ENCODE measurements at places on chromosomes 1 and 21.

- H3K36me3 ChIP-seq: no peaks in the 10 kb centered on the region
- DNase-seq: peak; percentile 48
- H3K27me3 ChIP-seq: no peaks in the 10 kb centered on the region
- H3K4me3 ChIP-seq: no peak overlapping the region
- H3K27ac ChIP-seq: no peak overlapping the region
These were observed 18.5 kb downstream of the OBSCN start for GRCh38 chr1:228226141-228226874.

- DNase-seq: no peak
- no peaks in the 10 kb centered on the region for H3K27me3 ChIP-seq
- no peaks in the 10 kb centered on the region for H3K36me3 ChIP-seq
- no peak overlapping the region for H3K4me3 ChIP-seq
- H3K27ac ChIP-seq: no peak overlapping the region
These were observed 147.8 kb downstream of the TLR5 start for GRCh38 chr1:222995236-222995580.

GRCh38 chr1:30816211-30817076, 58.9 kb upstream of the LAPTM5 start:
- H3K27me3 ChIP-seq: peaks cover 10% of the 10 kb centered on the region
- no peak overlapping the region for H3K27ac ChIP-seq
- H3K36me3 ChIP-seq: no peaks in the 10 kb centered on the region
- peaks cover 14% of the 10 kb centered on the region for H3K4me1 ChIP-seq
- H3K4me3 ChIP-seq: peak overlapping the region; percentile 34

- DNase-seq: no peak
- H3K36me3 ChIP-seq: no peaks in the 10 kb centered on the region
- no peaks in the 10 kb centered on the region for H3K27me3 ChIP-seq
- H3K27ac ChIP-seq: no peak overlapping the region
These were observed 80.5 kb upstream of the CNIH3 start for GRCh38 chr1:224535641-224536040.

DNA sequence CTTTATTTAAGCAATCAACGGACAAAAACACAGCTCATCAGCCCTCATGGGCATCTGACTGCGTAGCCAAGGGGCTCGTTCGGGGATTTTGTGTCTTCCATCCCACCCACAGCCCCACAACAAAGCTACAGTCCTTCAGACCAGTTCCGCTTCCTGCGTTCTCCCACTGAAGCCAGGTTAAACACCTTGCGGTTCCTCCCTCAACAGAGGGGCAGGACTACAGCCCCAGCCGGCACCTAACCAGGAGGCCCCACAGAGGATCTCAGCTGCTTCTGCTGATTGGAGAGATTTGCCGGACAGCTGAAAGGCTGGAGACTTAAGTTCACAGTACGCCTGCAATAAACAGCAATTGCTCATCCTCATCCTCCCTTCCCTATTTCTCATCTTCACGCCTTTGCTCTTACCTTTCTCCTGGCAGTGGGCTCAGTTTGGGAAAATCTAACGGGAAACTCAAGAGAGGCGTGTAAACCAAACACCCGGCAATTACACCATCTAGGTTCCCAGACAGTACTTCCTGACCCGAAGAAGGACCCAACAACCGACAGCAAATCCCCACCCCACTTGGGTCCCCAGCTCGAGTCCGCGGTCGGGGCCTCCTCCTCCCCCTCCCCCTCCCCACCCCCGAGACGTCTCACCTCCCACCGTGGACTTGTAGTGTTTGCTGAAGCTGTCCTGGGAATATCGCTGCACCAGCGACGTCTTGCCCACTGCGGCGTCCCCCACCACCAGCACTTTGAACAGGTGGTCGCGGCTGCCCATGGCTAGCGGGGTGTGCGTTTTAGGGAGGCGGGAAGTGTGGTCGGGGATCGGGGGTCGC, 876 bp downstream of the RAB29 start:
- H3K4me3 ChIP-seq: peak overlapping the region; percentile 88

DNA sequence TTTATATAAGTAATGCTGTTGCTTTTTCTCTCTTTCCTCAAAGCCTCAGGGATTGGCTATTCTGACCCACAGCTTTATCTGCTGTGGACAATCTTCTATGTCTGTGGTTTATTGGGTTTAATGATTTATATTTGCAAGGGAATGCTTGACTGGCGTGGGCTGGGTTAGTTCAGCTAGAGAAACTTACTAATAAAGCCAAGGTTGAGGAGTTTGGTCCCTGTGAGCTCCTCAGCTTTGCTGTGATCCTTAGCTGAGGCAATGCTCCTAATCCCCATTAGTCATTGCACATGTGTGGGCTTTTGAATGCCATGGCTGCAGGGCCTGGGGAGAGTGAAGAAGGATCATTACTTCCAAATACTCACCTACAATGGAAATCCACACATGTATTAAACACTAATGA, 179.3 kb downstream of the ZNF326 start:
- H3K27ac ChIP-seq: no peak overlapping the region
- no peaks in the 10 kb centered on the region for H3K36me3 ChIP-seq
- H3K27me3 ChIP-seq: no peaks in the 10 kb centered on the region
- no peak for DNase-seq
- H3K4me3 ChIP-seq: no peak overlapping the region

DNA sequence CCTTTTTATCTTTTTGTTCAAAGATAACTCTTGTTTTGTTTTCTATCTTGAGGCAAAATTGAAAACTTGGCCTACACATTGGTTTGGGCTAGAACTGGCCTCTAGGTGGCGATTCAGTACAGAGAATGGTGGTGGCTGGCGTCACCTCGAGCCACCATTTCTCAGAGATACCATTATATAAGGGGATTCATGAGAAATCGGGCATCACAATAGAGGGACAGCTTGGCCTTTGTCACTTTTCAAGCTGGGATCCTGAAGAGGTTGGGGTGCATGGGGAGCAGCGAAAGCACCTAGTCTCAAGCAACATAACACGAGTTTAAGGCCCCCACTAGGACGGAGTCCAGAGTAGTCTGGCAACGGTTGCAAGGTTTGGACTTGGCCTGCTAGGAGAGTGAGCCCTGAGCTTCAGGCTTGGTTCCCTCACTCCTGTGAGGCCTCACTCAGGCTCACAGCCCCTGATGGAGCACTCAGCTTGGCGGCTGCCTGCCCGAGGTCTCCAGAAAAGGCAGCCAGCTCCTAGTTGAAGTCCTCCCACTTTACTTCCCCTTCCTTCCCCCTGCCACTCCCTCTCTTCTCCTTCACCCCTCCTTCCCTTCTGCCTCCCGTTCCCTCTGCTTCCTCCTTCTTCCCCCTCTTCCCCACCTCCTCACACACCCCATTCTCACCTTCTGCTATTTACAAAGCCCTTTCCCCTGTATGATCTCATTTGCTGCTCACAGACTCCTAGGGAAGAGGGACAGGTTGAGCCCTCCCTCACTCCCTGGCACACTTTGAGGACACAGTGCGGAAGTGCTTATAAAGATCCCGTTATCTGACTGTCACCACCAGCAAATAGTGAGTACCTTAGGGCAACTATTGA, 67.8 kb downstream of the LRIG2 start:
- no peaks in the 10 kb centered on the region for H3K27me3 ChIP-seq
- H3K4me1 ChIP-seq: peaks cover 24% of the 10 kb centered on the region
- peak overlapping the region; percentile 13 for H3K27ac ChIP-seq
- H3K36me3 ChIP-seq: no peaks in the 10 kb centered on the region

DNA sequence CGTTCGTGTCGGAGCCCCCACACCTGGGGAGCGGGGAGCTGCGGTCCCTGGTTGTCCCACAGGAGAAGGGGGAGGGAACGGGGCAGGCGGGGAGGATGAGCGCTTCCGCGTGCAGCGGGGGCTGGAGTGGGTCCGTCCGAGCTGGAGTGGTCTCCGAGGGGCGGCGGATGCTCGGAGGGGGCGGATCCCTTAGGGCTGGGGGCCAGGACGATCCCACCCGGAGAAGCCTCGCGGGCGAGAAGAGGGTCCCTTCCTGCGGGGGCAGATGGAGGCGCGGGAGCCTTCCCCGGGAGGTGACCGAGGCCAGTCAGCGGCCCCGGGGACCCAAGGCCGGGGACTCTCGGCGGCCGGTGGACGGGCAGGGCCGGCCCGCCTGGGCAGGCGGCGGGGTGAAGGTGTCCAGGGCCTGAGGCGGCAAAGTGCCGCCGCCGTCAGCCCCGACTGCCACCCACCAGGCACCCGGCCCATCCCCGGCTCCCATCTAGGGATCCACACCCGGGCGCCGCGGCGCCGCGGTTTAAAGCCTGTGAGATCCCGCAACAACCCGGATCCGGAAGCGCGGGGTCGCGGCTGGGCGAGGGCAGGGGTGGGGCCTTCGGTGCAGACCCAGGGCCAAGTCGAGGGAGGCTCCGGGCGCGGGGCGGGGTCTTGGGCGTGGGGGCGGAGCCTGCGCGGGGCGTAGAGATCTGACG, 5.3 kb upstream of the CCDC27 start:
- peaks cover 5% of the 10 kb centered on the region for H3K27me3 ChIP-seq
- peak; percentile 99 for DNase-seq
- H3K36me3 ChIP-seq: peaks cover 10% of the 10 kb centered on the region
- H3K4me1 ChIP-seq: peaks cover 20% of the 10 kb centered on the region
- H3K4me3 ChIP-seq: peak overlapping the region; percentile 77
- H3K27ac ChIP-seq: no peak overlapping the region

DNA sequence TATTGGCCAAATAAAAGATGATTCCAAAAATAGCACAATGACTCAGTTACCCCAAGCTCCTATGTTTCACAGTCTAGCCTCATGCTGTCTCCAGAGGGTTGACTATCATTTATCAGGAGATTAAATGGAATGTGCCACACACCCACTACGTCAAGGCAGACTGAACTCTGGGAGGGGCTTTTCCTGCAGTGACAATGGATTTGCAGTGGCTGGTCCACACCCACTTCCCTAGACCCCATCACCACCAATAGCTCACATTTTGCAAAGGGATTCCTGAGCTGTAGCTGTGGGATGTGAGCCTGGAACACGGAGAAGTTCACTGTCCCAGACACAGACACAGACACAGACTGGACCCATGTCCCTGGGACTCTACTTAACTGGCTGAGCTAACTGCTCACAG, 77.1 kb downstream of the HLCS start:
- H3K4me1 ChIP-seq: peaks cover 33% of the 10 kb centered on the region
- no peaks in the 10 kb centered on the region for H3K27me3 ChIP-seq
- peak overlapping the region; percentile 85 for H3K27ac ChIP-seq
- DNase-seq: peak; percentile 83

DNA sequence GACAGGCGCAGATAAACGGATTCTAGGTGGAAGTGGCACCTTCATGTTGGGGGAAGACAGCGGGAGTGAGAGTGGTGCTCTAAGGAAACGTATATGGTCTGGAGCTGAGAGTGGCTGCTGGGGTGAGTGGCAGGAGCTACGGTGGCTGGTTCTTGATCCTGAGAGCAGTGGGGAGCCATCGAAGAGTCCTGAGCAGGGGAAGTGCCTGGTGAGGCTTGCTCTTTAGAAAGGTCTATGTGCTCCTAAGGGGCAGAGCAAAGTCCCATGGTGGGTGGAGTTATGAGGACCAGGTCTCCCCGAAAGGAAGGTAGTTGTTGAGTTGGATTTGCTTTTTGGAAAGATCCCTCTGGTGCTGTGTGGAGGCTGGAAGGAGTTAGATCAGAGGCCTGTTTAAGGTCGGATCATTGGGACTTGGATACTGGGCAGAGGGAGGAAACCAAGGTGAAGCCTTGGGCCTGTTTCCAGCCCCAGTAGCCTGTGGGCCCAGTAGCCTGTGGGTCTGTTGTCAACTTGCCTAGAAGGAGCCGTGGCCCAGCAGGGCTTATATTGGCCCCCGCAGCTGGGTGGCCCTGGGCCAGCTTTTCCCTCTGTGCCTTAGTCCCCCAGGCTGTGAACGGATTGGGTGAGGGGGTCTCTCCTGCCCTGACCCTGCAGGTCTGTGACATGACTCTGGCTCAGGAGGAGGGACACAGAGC, 33.0 kb downstream of the ACOT11 start:
- H3K4me1 ChIP-seq: peaks cover 4% of the 10 kb centered on the region
- no peak overlapping the region for H3K4me3 ChIP-seq
- no peaks in the 10 kb centered on the region for H3K36me3 ChIP-seq
- no peak overlapping the region for H3K27ac ChIP-seq

DNA sequence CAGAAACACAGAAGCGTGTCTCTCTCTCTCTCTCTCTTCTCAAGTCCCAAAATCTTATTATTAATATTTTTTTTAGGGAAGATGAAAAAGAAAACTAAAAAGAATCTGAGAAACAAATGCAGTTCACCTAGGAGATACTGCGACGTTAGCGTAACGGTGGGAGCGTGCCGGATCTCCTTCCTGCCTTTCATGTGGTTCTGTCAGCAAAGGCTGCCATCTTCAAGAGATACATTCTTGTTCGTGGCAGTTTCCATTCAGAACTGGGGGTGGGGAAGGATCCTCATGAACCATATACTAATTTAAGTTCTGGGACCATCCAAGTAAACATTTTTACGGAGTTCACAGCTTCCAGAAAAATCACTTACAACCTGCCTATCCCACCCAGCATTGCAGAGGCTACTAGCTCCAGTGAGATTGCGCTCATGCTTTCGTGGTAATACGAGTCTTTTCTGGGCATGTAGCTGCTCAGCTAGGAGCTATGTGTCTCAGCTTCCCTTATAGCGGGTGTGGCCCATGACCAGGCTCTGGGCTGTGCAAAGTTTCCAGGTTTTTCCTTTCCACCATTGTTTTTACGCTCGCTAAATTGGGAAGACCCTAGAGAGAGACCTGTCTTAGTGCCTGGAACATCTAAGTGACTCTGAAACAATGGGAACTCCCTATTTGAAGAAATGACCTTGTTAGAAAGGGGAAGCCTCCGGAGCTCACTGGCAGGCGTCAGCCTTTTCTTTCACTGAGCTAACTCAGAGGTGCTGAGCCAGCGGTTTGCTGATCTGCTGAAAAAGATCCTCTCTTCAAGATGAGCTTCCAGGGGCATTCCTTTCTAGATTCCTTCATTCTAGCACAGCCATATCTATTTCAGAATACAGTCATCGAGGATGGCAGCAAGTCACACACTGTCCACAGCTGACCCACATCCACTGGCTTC, 17.3 kb downstream of the SLAMF1 start:
- DNase-seq: no peak
- H3K4me1 ChIP-seq: no peaks in the 10 kb centered on the region
- H3K27ac ChIP-seq: no peak overlapping the region

DNA sequence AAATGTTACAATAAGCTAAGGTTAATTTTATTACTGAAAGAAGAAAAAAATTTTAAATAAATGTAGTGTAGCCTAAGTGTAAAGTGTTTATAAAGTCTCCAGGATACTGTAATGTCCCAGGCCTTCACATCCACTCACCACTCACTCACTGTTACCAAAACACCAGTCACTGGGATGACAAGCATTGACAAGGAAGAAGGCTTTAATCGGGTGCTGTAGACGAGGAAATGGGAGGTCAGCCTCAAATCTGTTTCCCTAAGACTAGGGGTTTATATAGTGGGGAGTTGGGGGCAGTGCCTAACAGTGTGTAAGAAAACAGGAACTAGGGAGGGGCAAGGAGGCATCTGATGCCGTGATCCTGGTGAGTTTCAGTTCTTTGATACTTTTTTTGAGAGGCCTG, 69.4 kb downstream of the CHRM3 start:
- no peaks in the 10 kb centered on the region for H3K36me3 ChIP-seq
- H3K27ac ChIP-seq: no peak overlapping the region
- H3K4me3 ChIP-seq: no peak overlapping the region
- no peaks in the 10 kb centered on the region for H3K4me1 ChIP-seq
- no peak for DNase-seq
